ENCODE measurements at places on chromosomes 1 and 21. TPM values are rescaled to one million over a fixed set of nuclear protein-coding genes. Genes with fewer than 3 reads are reported as not detected.

IL19 gene
- 0.21 TPM for total RNA-seq

MYOG gene
- not detected for total RNA-seq

TMIGD3 gene
- total RNA-seq: not detected

CA14 gene
- total RNA-seq: not detected

E2F2 gene
- total RNA-seq: 22.1 TPM

DMRTA2 gene
- not detected for total RNA-seq

HLX gene
- 0.19 TPM for total RNA-seq

VSIG8 gene
- not detected for total RNA-seq

CD53 gene
- 246 TPM for total RNA-seq

ESRRG gene
- total RNA-seq: not detected

TRIM58 gene
- not detected for total RNA-seq

SPRR1B gene
- total RNA-seq: not detected

ARPC5 gene
- total RNA-seq: 161 TPM

HCN3 gene
- 1.9 TPM for total RNA-seq

EPHB2 gene
- 0.17 TPM for total RNA-seq

KIF14 gene
- 17.1 TPM for total RNA-seq

LCE1F gene
- not detected for total RNA-seq

SPATA1 gene
- total RNA-seq: 3.8 TPM

NBPF10 gene
- total RNA-seq: 1.5 TPM

FCRL3 gene
- 0.69 TPM for total RNA-seq
